RWPE1 (cell line): ENCODE measurements at places on chromosomes 12 and 14.

GRCh38 chr12:105235732-105236476 is at the start of gene APPL2:
APPL2 (minus strand) TSS chr12:105236174; CDS start chr12:105236012, 162 bp downstream.
- DNase-seq = peak; percentile 91

DNA sequence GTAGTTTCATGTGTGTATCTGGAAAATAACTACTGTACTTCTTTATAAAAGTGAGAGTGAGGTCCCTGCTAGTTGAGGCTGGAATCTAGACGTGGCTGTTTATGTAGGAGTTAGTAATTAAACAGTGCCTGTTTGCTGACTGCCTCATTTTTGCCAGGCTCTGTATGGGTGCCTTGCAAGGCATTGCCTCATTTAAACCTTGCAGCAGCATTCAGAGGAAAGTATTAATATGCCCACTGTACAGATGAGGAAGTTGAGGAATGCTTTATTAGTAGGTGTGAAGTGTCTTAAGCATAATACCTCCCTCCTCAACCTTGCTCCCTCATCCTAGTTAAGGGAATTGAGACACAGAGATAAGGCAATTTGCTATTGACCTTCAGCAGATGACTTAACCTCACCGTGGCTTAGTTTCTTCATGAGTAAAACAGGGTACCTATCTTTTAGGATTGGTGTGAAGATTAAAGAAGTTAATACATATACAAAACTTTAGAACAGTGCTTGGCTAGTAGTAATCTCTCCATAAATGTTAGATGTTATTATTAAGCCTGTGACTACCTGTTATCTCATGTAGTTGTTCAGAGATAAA is 28.7 kb downstream of the PPM1A start:
- DNase-seq = no peak

DNA sequence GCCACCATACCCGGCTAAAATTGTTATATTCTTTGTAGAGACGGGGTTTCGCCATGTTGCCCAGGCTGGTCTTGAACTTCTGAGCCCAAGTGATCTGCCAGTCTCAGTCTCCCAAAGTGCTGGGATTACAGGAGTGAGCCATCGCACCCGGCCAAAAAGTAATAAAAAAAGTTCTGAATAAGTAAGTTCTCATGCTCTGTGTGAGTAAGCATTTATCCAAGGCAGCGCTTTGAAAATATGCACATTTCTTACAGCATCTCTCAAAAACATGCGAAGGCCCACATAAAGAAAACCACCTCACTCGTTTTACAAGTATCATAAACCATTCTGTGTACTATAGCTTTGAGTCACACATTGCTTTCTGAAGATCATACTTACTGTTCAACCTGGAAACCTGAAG is 8.6 kb downstream of the GIT2 start:
- no peak for DNase-seq

GRCh38 chr14:23177181-23177580 is 6.3 kb downstream of the SLC7A8 start:
- DNase-seq = no peak

DNA sequence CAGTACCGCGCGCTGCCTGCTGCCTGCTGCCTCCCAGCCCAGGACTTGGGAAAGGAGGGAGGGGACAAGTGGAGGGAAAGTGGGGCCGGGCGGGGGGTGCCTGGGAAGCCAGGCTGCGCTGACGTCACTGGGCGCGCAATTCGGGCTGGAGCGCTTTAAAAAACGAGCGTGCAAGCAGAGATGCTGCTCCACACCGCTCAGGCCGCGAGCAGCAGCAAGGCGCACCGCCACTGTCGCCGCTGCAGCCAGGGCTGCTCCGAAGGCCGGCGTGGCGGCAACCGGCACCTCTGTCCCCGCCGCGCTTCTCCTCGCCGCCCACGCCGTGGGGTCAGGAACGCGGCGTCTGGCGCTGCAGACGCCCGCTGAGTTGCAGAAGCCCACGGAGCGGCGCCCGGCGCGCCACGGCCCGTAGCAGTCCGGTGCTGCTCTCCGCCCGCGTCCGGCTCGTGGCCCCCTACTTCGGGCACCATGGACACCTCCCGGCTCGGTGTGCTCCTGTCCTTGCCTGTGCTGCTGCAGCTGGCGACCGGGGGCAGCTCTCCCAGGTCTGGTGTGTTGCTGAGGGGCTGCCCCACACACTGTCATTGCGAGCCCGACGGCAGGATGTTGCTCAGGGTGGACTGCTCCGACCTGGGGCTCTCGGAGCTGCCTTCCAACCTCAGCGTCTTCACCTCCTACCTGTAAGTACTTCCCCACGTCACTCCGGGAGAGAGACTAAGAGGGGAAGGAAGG is at the start of gene LGR5:
Gene LGR5, plus strand, starts transcription at position 186 of the 732 bp plus-strand sequence. Its CDS starts 283 bp downstream, at position 469.
- DNase-seq = no peak

- DNase-seq = no peak
Measured at GRCh38 chr12:13093848-13094220, 9.6 kb downstream of the GSG1 start.

- no peak for DNase-seq
Measured at GRCh38 chr12:21330682-21331253, 3.9 kb downstream of the SLCO1A2 start.

- no peak for DNase-seq
Measured at GRCh38 chr12:132776816-132777568, 15.4 kb upstream of the ANKLE2 start.

- peak; percentile 11 for DNase-seq
Measured at GRCh38 chr14:59439256-59439965, 25.8 kb downstream of the GPR135 start.

- peak; percentile 87 for DNase-seq
Measured at GRCh38 chr12:113299619-113300237, 35.2 kb downstream of the SLC8B1 start.

GRCh38 chr12:23431006-23431405 is 518.5 kb downstream of the SOX5 start:
- no peak for DNase-seq

DNA sequence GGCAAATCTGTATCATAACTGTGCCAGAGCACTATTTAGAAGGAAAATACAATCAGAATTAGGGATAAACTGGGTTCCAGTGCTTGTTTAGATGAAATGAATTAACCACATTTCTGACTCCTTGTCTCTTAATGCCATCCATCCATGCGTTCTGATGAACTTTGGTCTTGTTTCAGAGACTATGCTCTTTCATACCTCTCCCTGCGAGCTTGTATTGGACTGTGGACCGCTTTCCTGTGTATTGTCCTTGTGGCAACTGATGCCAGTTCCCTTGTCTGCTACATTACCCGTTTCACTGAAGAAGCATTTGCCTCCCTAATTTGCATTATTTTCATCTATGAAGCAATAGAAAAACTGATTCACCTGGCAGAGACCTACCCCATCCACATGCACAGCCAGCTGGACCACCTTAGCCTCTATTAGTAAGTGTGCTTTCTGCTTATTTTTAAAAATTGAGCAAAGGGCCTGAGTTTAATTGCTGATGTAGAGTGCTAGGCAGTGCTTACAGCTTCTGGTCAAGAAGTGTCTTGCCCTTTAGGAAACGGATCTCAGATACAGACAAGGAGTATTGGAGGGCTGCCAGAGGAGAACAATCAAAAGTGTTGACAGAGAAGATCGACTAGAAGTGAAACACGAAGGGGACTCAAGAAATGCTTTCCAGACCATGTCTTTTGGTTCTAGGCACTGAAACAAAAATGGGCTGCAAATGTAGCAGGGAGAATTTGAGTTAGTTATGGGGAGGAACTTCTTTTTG is 46.7 kb downstream of the SLC4A8 start:
- no peak for DNase-seq

DNA sequence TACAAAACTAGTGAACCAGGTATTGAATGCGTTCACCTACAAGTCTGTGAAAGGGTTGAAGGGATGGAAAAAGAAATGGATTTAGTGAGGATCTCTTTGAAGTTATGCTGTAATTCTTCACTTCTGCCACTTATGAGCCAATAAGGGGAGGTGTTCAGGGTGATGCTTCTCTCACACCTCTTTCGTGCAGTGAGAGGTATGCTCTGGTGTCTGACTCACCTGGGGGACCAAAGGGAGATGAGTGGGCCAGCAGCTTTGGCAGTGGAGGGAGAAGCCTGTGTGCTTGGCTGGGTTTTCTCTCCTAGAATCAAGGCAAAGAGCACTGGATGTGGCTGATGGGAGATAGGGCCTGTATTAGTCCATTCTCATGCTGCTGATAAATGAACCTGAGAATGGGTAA is 45.4 kb downstream of the E2F7 start:
- DNase-seq = no peak

- no peak for DNase-seq
Measured at GRCh38 chr12:122876731-122877130, 19.2 kb downstream of the VPS37B start.

GRCh38 chr12:93448796-93449195 is 7.0 kb upstream of the UBE2N start:
- DNase-seq = no peak

- DNase-seq = peak; percentile 81
Measured at GRCh38 chr14:51873221-51873893, 12.9 kb downstream of the GNG2 start.

DNA sequence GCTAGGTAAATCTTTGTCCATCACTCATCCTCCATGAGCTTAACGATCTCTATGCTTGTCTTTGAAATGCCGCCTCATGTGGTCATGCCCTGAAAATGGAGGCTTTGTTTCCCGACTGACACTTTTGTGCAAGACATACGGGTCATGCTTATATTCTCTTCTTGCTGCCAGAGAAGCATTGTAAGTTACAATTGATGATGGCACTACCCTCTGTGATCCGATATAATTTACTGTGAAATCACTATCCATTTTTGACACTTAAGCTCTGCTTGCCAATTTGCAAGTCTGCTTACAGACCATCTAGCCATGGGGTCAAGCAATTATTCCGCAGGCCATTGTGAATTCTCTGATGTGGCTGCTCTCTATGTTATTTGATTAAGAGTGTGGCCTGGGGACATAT is 650.0 kb downstream of the FLRT2 start:
- no peak for DNase-seq

DNA sequence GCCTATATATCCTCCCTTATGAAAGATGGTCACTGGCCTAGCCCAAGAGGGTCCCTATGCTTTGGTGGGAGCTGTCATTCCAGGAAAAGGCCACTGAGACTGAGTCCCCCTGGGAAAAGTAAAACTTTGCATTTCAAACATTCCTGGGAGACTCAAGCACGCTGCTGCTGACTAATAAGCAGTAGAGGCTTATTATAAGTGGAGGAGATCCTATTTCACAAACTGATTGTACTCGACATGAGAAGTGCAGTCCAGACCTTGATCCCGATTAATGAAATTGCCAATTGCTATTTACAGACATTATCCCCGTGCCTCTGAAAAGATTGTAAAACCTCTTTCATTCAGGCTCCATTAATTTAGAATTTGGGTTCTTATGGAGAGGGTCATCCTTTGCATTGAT is 96.6 kb downstream of the EMP1 start:
- DNase-seq = no peak

DNA sequence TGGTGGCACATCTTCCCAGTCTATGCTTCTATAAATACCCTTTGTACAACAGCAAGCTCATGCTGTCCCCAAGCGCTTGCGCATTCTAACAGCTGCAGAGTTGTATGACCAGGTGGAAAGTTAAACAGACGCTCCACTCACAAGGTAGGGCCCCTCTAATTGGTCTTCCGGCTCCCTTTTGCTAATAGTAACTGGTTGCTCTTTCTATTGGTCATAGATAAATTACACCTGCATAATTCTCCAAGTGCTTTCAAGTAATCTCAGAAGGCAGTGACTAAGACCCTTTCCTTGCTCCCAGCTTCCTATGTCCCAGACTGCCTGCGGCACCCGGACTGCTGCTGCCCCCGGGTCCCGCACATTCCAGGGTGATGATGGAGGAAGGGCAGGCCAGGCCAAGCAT is 6.1 kb upstream of the TSPAN9 start:
- DNase-seq = no peak

GRCh38 chr12:49951411-49952240 is 1.1 kb downstream of the AQP2 start:
- no peak for DNase-seq

GRCh38 chr12:103373088-103373523 is 122.7 kb downstream of the C12orf42 start:
- no peak for DNase-seq

DNA sequence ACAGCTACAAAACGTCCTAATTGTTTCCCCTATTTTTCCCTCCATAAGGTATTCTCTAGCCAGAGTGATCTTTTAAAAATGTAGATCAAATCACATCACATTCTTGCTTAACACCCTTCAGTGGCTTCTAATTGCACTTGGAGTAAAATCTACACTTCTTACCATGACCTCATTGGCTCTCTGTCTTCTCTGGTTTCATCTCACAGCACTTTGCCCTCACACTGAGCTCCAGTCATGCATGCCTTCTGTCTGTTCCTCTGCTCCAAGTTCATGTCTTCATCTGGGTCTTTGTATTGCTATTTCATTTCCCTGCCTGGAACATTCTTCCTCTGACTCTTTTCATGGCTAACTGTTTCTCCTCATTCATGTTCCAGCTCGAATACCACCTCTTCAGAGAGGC is 220.4 kb upstream of the GARIN6 start:
- no peak for DNase-seq

- DNase-seq = peak; percentile 59
Measured at GRCh38 chr12:89461649-89462612, 62.7 kb downstream of the GALNT4 start.

GRCh38 chr14:105876158-105876557 is 349.8 kb downstream of the TMEM121 start:
- DNase-seq = no peak

DNA sequence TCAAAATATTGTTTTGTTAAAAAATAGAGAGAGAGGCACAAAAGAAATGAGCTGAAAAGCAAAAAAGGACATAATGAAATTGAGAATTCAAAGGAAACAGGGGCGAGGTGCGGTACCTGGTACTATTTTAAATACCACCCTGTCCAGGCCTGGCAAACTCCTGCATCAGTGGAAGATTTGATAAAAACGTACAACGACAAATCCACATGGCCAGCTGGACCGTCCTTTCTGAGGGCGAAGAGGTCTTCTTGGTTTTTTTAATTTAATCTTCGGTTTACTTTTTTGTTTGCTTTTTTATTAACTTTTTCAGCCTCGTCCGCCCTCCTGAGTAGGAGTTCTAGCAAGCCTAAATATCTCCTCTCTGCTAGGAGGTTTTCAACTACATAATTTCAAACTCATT is 11.9 kb downstream of the BCL11B start:
- no peak for DNase-seq

- peak; percentile 59 for DNase-seq
Measured at GRCh38 chr14:103519043-103519836, 3.4 kb downstream of the CKB start.

DNA sequence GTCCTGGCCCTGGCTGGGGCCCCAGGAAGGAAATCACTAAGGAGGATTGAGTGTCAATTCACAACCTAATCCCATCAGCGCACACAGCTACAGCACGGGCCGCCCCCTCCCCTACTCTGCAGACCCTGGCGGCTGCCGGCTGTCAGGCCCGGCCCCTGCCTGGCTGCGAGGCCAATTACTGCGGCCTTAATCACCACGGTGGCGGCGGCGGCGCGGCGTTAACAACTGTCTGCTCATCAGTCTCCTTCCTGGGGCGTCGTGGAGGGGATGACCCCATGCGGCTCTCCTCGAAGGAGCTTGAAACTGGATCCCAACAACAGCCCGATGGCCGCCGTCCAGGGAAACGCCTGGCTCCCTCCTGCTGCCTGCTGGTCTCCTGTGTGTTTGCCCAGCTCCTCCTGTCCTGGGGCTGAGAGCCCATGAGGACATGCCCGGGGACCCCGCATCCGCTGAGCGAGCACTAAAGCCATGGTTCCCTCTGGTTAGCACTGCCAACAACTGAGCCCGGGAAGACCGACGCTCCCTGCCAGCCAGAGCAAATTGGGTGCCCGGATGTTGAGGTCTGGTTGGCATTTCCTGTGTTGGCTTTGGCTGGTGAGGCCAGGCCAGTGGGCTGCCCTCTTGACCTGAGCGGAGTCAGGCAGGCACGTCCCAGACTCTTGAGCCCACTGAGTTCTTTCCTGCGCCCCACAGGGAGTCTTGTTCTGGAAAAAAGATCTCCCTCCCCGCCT is 21.8 kb upstream of the EIF2B2 start:
- no peak for DNase-seq
